ENCODE measurements at places on chromosomes 12 and 14. TPM values are rescaled to one million over a fixed set of nuclear protein-coding genes. Genes with fewer than 3 reads are reported as not detected.

ZDHHC22 gene
- 23.8 TPM for polyA plus RNA-seq

INHBC gene
- polyA plus RNA-seq: 0.30 TPM

NEDD8 gene
- polyA plus RNA-seq: 196 TPM

ABCC9 gene
- polyA plus RNA-seq: under 0.01 TPM

AICDA gene
- polyA plus RNA-seq: not detected

ANKS1B gene
- 2.7 TPM for polyA plus RNA-seq

Measured in H1 (cell line).